Central memory CD8-positive, alpha-beta T cell (primary cell): ENCODE measurements at places on chromosomes 3 and 15.

- no peak for DNase-seq
Observed at GRCh38 chr15:55289011-55289745, 435 bp downstream of the RAB27A start.

DNA sequence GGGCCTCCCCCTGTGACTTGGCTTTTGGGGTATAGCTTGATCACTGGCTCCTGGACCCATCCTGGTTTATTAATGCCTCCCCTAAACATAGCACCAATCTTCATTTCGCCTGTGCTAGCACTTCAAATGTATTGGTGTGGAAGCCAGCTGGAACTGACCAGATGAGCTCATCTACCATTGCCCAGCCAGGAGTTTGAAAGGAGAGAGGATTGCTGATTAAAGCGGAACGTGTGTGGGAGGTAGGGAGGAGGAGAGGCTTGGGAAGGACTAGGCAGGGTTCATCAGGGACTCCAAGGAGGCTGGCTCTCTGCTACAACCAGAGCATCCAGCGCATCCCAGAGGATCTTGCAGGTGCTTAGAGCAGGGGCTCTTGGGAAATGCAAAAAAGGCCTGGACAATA, 34.4 kb upstream of the TLE3 start:
- no peak for DNase-seq

GRCh38 chr15:101105059-101105891, 146.6 kb downstream of the CHSY1 start:
- DNase-seq: no peak

GRCh38 chr3:29207427-29207826, 73.4 kb upstream of the RBMS3 start:
- DNase-seq: no peak

DNA sequence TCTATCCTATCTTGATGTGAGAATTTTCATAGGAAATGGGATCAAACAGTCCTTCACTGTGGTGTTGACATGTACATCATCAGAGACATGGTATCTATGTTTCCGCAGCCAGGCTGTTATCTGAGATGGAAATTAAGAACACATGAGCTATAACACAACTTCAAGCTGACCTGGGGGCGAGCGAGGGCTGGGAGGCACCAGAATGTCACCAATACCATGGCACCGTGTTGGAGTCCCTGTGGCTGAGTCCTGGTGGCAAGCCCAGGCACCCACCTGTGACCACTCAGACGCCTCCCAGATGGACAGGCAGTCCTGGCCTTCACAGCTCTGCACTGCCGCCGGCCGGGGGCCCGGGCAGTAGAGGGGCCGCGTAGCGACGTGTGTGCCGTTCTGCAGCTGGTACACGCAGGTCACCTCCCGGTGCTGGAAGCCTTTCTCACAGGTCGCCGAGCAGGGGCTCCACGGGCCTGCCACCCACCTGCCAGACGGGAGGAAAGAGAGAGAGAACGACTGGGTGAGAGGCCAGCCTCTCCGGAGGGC, 263.9 kb upstream of the LYSMD4 start:
- DNase-seq: no peak

DNA sequence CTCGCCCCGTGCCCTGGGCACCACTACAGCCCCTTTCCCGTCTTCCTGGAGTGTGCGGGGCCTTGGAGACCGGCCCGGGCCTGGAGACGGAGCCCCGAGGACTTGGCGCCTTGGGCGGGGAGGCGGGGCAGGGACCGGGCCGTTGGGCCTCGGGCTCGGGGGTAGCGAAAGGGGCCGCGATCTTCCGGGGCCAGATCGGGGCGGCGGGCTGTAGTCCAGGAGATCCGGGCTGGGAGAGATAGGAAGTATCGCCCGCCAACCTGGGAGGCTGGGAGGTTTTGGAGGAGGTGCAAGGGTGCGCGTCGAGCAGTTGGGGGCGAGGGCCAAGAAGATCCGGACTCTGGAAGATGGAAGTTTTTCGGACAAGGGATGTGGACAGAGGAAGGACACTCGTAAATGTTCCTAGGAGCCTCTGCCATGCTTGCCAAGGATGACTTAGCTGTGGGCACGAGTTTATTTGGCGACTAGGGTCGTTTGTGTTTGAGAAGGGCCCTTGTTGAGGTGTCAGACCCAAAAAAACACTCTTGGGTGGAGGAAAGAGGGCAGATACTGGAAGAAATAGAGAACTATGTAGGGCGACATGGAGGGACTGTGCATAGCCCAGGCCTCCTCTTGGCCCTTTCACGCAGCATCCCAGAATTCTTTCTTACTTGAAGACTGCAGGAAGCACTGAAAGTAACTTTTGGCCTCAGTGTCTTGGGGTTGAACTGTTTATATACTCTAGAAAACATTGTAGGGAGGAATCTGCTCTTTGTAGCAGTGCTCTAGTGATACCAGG, 712 bp downstream of the RTF1 start:
- no peak for DNase-seq

GRCh38 chr3:116056280-116056679, 389.0 kb downstream of the LSAMP start:
- DNase-seq: no peak

- peak; percentile 39 for DNase-seq
Observed at GRCh38 chr3:125990253-125990970, 21.4 kb downstream of the ROPN1B start.

- DNase-seq: no peak
Observed at GRCh38 chr3:52004163-52004787, 8.6 kb upstream of the RPL29 start.

DNA sequence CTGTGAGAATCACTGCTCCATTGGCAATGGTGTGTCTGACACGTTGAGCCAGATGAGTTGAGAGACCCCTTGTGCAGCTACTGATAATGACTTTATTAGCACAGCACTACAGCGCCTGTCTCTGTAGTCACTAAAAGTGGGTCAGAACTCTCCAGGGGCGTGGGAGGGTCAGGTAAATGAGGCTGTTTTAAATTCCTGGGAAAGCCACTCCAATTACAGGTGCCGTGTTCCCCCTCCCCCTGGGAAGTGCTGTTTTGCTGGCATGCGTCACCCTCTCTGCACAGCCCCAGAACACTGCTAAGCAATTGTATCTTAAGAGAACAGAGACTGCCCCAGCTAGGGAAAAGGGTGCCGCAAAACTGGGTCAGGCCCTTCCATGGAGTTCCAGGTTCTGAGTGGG, 21.5 kb upstream of the CPNE9 start:
- no peak for DNase-seq

- no peak for DNase-seq
Observed at GRCh38 chr3:151890721-151891141, 17.3 kb downstream of the SUCNR1 start.

- DNase-seq: no peak
Observed at GRCh38 chr15:57654153-57654852, 52.2 kb upstream of the POLR2M start.

DNA sequence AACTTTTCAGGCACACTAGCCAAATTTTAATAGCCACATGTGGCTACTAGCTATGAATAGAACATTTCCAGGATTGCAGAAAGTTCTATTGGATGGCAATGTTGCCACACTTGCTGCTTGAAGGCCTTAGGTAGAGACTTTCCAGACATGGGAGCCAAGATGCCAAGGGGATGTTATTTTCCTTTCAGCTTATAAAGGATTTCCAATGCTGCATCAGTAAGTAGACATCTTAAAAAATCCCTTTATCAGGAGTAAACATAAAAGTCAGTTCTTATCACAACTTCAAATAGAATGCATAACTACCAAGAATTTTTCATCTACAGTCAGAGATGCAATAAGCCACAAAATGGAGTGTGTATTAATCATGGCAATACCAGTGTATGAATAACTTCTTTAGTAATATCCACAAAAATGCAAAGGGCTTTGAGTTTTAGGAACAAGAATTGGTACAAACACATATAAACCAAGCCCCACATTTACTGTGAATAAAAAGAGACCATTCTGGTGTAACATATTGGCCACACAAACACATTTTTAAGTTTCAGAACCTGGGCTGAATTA, 457.1 kb upstream of the ADAMTS9 start:
- no peak for DNase-seq

DNA sequence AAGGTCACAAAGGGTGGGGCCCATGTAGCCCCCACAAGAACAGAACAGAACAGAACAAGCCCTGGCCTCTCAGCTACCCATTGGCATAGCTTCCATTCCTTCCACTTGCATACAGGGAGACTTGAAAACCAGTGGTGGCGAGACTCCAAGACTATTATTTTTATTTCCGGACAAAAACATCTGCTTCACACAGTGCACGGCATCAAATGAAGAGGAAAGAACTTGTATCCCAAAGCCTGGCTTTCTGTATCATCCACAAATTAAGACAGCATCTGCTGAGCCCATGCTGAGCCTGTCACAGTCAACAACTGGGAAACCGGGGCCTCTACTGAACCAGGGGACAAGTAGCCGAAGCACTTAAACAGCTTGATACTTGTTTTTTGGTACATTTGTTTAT, 56.0 kb downstream of the CLEC3B start:
- no peak for DNase-seq

GRCh38 chr3:16686679-16687078, 81.5 kb upstream of the DAZL start:
- DNase-seq: no peak

DNA sequence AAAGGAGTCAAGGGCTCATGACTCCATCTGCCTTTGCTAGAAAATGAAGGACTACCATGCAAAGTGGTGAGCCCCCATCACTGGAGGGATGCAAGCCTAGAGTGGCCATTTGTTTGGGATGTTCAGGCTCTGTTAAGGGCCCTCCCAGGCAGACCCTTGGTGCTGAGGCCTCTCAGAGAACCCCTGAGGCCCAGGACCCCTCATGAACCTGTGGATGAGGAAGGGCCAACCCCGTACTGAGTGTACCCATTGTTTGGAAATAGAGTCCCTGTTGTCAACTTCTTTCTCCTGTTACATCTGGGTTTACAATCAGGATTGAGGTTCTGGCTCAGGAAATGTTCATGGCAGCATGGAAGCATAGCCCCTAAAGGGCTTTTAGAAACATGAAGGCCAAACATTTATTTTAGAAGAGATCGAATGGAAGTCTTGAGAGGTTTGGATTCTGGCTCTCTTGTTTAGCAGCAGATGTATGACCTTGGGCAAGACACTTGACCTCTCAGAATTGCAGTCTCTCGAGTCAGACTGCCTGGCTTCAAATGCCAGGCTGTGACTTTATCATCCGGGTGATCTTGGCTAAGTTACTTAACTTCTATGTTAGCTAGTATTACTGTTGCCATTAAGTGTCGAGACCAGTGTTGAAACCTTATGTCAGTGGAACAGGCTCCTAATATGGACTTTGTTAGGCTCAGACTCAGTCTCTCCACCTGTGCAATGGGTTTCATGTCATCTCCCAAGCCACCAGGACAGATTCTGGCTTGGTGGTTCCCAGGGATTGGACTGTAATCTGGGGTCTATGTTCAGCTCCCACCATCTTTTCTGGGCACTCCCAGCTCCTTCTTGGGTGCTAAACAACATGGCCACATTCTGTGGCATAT, 12.4 kb downstream of the ITGA11 start:
- DNase-seq: no peak

- DNase-seq: no peak
Observed at GRCh38 chr3:164351131-164351530, 727.2 kb downstream of the SI start.
